Stimulated activated CD8-positive, alpha-beta memory T cell treated with anti-CD3 and anti-CD28 coated beads, Interleukin-15, amount 100 ng/mL, for 4 hours (primary cell): ENCODE measurements at places on chromosomes 3 and 15.

GRCh38 chr3:31546162-31546561 lies 13.4 kb downstream of the STT3B start:
- DNase-seq = no peak

DNA sequence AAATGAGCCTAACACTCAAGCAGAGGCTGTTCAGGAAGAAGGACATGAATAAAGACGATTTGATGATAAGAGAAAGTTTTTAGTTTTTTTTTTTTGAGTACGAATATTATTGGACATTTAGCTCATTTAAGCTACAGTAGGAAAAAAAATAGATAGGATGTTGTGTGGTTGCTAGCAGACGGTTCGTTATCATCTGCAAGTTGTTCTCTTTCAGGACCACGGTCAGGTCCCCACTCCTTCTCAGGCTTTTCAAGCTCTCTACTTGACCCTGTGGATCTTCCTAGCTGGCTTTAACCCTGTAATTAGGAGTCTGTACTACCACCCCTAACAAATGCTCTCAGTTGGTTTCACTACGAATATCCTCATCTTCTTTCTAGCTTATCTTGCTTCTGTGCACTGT lies 1.1 kb downstream of the KCNH8 start:
- no peak for DNase-seq

DNA sequence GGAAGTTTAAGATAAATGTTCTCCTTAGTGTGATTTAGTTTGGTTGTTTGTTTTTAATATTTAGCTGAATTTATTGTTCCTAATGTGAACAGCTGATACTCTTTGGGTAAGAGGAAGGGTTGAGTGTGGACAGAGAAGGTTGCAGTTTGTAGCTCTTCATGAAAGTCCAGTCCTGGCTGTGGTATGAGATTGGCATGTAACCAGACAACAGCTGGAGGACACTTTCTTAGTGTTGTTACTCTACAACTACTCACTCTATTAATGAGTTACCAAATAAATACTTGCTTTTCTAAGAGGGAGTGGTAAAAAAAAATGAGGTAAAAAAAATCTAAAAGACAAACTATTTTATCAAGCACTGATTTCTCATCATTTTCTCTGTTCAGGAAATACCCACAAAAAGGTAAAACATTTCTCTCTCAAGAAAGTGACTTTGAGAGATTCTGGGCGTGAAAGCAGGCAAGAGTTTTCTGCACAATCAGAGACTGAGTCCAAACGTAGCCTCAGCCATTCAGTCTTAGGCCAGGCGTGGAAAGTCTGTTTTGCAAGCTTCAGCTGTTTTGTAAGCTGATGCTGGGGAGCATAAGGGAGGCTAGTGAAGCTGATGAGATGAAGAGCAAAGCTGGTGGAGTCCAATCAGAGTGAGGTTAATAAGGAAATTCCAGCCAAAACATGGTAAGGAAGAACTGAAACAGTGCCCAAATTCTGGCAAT lies 138.5 kb upstream of the ARPP21 start:
- no peak for DNase-seq

- DNase-seq = no peak
These were observed 56.2 kb downstream of the QTRT2 start for GRCh38 chr3:114112696-114113095.

DNA sequence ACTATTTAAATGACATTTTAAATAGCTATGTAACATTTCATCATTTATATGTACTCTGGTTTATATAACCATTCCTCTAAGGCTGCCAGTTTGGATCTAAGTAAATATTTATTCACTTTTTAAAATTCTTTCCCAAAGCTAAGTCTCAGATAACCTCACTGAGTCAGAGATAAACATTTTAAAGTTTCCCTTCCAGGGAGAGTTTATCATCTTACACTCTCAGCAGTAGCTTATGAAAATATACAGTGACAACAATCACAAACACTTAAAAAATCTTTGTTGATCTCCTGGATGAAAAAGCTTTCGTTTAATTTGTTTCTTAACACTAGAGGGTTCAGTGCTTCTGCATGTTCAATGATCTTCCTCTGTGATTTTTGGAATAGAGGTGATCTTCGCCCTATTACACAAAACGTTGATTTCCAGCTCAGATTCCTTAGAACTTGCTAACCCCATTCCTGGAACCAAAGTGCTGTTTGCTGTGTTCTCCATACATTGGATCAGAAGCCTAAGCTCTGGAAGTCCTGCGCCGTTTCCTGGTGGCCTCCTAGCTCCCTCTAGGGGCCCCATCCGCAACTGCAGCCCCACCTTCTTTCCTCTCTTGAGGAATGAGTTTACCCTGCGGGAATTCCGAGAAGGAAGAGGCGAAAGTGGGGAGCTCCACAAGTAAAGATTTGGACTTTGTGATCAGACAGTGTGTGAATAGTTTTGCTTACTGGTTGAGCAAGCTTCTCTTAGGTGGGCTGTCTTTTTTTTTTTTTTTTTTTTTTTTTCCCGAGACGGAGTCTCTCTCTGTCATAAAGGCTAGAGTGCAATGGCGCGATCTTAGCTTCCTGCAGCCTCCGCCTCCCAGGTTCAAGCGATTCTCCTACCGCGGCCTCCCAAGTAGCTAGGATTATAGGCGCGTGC lies 29.3 kb upstream of the SACM1L start:
- DNase-seq = no peak

- DNase-seq = peak; percentile 69
These were observed 17.7 kb downstream of the CPN2 start for GRCh38 chr3:194333212-194333980.

- no peak for DNase-seq
These were observed 163.0 kb upstream of the SLC2A2 start for GRCh38 chr3:171189394-171190080.

GRCh38 chr15:92117261-92117731 lies 263.8 kb downstream of the SLCO3A1 start:
- DNase-seq = no peak

- DNase-seq = no peak
These were observed 137.2 kb upstream of the IQSEC1 start for GRCh38 chr3:13210221-13210975.

DNA sequence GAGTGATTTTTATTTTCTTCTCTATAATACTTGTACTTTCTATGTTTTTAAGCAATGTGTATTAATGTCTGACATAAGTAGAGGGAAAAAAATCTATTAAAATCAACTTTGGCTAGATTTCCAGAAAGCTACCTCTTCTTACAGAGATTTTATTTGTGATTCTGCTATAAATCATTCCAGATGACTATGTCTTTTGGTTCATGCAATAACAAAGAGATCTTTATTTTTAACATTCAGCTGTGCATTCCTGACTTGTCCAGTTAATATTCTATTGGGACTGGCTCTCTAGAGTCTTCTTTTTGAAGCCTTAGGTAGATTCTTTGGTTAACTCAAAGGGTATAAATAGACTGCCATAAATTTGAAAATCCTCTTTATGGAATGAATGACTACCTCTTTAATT lies 74.3 kb upstream of the ARPP21 start:
- no peak for DNase-seq

GRCh38 chr3:178001670-178002101 lies 534.5 kb upstream of the KCNMB2 start:
- DNase-seq = no peak

GRCh38 chr3:114439284-114439683 lies 145.5 kb downstream of the TIGIT start:
- no peak for DNase-seq

DNA sequence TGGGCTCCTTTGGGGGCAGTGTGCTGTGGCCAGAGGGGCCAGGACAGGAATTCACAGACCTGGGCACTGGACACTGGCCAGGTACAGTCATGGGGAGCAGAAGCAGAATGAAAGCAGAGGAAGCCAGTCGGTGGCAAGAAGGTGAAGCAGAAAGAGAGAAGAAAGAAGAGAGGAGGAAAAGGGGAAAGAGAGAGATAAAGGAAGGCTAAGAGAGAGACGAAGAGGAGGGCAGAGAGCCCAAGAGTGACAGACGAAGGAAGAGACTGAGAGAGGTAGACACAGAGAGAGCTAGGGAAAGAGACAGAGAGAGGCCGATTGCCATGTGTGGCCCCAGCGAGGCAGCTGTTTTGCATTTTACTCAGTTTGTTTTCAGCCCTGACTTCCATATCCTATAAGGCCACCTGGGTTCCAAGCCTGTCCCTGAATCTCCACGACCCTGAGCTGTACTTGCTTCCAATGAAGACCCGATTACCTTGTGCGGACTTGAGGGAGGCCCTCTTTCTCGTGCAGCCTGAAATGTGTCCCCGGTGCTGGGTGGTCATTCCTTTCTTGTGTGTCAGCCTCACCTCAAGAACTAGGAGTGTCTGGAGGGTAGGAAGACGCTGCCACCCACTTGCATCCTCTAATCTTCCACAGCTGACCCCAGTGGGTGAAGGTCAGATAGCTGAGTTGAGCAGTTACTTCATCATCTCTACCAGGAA lies 73.9 kb downstream of the LSM3 start:
- DNase-seq = no peak

- DNase-seq = no peak
These were observed 585 bp downstream of the SLCO3A1 start for GRCh38 chr15:91853948-91854638.

GRCh38 chr15:43808960-43809678 lies 8.7 kb downstream of the HYPK start:
- DNase-seq = no peak

DNA sequence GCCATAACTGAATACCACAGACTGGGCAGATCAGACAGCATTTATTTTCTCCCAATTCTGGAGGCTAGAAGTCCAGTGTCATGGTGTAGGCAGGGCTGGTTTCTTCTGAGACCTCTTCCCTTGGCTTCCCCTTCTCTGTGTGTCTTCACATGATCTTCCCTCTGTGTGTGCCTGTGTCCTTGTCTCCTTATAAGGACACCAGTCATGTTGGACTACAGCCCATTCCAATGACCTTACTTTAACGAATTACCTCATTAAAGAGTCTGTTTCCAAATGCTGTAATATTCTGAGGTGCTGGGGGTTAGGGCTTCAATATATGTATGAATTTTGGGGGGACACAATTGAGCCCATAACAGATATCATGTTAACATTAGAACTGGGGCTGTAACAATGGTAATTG lies 13.3 kb upstream of the RARRES1 start:
- DNase-seq = no peak

- DNase-seq = no peak
These were observed 590.4 kb downstream of the PDCD6IP start for GRCh38 chr3:34388830-34389229.

DNA sequence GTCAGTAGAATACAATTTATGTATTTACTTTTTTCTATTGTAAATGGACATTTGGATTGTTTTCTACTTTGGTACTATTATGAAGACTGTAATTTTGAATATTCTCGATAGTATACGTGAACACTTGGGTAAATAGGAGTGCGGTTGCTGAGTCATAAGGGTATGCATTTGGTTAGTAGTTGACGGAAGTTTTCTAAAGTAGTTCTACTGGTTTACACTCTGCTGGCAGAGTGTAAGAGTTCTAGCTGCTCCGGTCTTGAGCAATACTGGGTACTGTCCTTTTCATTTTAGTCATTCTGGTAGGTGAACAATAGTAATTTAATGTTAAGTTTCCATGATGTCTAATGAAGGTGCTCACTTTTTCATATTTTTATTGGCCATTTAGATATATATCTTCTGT lies 70.0 kb downstream of the MEF2A start:
- DNase-seq = no peak

GRCh38 chr3:126357295-126358037 lies at the start of gene KLF15:
Gene KLF15 (minus strand): TSS chr3:126357408. CDS start chr3:126352922, 4,486 bp downstream.
- DNase-seq = peak; percentile 60

DNA sequence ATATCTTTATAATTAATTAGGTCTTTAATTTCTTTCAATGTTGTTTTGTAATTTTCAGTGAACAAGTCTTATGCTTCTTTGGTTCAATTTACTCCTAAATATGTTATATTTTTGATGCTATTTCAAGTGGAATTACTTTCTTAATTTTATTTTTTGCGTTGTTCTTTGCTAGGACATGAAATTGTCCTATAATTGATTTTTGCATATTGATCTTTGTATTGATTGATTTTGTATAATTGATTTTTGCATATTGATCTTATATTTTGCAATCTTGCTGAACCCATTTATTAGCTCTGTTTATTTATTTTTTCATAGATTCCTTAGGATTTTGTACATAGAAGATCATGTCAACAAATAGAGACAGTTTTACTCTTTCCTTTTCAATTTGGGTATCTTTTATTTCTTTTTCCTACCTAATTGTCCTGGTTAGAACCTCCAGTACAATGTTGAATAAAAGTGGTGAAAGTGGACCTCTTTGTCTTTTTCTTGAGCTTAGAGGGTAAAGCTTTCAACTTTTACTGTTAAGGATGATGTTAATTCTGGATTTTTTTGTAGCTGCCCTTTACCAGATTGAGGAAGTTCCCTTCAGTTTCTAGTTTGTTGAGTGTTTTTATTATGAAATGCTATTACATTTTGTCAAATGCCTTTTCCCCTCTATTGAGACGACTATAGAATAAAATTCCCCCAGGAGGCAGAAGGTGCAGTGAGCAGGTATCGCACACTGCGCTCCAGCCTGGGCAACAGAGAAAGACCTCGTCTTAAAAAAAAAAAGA lies 36.8 kb upstream of the CCDC50 start:
- no peak for DNase-seq

DNA sequence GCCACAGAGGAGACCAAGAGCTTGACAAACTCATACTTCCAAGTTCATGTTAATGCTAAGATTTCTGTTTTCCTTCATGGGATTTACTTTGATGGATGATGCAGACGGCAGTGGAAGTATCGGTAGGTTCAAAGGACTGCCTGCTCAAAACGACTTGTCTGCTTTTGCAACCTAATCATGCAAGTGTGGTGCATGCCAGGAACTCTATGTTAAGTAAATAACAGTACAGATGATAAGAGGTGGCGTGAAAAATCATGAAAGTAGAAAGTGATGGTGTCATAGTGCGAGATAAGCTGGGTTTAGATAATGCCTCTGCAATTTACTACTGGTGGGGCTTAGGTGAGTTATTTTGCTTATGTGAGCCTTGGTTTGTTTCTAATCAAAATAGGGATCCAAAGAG lies 14.7 kb upstream of the LMCD1 start:
- no peak for DNase-seq

GRCh38 chr3:137199678-137200077 lies 241.9 kb downstream of the IL20RB start:
- no peak for DNase-seq

DNA sequence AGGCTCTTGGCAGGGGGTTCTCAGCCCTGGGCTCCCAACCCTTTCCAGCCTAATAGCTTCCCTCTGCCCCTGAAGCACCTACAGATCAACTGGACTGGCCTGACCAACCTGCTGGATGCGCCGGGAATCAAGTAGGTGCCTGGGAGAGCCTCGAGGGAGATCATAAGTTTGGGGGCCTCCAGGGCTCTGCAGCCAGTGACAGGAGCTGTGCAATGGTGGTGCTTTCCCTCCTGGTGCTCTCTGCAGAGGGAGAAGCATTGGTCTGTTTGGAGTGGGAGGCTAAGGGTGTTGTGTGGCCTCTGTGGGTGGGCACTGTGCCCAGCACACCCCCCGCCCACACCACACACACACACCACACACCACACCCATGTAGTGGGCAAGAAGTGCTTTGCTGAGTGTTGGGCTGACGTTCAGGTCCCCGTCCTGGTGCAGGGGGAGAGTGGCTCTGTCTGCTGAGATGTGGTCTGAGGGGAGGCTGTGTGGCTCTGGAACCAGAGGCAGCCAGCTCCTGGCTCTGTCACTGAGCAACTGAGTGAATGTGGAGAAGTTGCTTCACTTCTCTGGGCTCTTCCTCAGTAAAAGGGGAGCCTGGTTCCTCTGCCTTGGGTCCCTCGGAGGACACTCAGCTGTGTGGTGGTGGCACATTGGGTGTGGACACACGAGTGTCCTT lies 26.3 kb downstream of the ESYT3 start:
- no peak for DNase-seq
